ENCODE measurements at places on chromosomes 11 and 22.

DNA sequence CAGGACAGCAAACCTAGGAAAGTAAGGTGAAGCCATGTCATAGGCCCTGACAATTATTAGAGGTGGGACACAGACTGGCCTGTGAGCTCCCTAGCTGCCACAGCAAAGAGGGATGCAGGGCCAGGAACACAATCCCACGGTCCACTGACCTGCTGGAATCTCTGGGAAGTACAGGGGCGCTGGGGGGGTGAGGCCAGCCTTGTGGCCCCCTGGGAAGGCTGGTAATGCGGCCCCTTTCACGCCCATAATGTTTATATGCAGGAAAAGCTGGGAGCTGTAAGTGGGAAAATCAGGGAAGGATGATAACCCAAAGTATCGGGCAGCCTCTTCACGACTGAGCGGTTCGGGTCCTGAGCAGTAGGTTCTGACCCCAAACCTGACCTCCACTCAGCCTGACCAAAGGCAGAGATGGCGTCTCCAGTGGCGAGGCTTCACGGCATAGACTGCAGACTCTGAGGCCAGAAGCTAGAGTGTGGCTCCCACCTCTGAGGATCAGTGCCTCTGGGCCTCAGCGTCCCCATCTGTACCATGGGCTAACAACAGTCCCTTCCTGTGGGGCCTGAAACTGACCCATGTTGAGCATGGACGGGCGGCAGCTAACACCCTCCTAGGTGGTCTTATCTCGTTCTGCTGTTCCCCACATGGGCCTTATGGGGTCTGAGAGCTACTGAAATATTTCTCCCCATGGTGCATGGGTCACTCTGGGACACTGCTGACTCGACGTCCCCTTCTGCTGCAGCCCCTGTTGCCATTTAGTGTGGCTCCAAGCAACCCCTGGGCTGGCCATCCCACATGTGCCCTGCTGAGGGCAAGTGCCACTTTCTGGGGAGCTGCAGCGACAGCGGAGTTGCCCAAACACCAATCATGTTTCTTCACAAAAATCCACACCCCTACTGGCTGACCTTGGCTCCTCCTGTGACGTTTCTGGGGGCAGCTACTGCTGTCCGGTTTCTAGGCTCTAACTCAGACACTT lies 101.8 kb downstream of the PHF21B start:
- no peak for DNase-seq

DNA sequence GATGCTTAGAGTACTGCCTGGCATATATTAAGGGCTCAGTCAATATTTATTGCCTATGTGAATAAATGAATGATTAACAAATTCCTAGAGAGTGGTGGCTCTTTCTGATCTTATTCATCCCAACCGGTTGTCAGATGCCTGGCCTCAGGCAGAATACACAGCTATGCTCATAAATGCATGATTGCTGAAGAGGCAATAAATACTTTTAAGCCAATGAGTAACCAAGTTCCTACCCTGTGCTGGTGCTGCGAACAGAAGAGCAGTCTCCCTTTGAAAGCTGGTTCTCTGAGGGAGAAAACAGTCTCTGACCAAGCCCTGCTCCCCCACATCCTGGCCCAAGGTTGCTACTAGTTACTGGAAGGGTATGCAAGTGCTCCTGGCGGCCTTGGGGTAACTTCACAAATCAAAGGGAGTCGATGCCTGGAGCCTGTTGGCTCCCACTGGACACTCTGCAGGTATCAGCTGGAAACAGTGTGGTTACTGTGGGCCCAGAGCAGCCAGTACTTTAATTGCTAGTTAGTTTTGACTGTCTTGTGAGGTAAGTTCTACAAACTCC lies 2.8 kb downstream of the USH1C start:
- DNase-seq: no peak

DNA sequence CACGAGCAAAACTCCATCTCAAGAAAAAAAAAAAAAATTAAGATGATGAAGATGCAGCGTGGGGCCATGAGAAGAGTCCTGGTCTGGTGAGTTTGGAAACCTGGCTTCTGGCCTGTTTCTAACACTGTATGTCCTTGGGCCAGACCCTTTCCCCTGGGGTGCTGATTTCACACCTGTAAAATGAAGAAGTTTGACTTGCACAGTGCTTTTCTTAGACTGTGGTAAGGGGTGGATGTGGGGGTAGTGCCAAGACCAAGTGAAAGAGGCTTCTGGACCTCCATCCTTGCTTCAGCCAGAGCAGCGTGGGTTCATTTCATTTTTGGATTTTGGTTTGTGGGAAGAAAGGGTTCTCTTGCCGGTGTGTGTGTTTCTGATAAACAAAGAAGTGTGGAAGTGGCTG lies 42.1 kb downstream of the PTPRJ start:
- no peak for DNase-seq

DNA sequence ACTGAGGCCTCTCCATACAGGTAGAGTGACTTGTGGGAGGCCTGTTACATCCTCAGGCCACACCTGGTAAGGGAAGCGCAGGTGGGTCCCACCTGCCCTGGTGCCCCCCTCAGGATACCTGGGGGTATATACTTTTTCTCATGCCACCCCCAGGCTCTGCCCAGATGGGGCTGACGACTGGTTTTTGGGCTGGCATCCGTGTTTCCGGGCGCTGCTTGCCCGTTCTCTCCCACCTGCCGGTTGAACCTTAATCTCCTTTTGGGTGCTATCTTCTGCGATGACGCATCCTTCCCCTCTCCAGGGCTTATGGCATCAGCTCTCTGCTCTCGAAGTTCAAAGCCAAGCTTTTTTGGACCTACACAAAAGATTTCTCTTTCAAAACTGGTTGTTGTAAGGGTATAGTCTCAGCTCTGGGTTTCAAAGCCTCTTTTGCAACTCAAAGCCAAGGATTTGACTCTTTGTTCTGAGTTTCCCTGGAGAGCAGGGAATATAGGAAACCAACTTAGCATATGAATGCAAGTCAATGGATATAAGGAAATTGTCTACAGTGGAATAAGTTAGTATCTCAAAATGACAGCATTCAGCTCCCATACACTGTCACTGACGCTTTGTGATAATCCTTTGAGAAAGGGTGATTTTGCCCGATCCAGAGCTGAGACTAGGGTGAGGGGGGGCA lies 8.6 kb upstream of the LRRC10B start:
- DNase-seq: no peak

GRCh38 chr22:17781319-17782031 lies 7.2 kb upstream of the BID start:
- no peak for DNase-seq

- no peak for DNase-seq
These were observed 109.2 kb downstream of the FAM76B start for GRCh38 chr11:95680169-95680929.

- DNase-seq: no peak
These were observed 32.9 kb downstream of the C11orf87 start for GRCh38 chr11:109454857-109455256.

DNA sequence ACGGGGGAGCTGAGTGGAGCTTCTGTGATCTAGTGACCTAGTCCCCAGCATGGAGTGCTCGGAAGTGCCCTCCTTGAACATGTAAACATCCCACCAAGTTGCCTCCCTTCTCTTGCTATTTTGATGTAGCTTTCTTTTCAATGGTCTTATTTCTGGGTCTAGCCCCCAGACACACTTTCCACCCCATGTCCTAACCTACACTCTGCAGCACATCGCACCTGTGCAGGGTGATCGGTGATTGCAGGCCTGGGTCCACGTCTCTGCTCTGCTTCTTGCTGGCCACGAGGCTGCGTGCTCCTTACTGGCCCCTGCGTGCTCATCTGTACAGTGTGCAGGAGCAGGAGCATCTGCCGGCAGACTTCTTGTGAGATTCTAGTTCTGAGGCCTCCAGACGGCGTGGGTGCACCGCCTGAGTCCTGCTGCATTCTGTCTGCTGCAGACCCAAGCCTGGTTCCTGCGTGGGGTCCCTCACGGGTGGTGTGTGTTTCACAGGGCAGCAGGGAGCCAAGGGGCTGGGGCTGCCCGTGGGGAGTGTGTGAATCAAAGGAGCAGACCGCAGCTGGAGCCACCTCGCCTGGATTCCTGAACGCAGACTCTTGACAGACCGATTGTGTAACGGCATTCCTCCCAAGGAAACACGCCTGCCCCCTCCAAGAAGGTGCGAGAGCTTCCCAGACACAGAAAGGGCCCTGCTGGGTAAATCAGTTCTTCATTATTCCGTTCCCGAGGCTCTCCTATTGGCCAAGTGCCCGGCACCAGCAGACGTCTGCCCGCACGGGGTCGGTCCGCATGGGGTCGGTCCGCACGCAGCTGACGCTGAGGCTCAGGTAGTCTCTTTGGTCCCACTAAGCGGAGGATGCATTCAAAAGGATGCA lies 44.4 kb upstream of the MYEOV start:
- no peak for DNase-seq

DNA sequence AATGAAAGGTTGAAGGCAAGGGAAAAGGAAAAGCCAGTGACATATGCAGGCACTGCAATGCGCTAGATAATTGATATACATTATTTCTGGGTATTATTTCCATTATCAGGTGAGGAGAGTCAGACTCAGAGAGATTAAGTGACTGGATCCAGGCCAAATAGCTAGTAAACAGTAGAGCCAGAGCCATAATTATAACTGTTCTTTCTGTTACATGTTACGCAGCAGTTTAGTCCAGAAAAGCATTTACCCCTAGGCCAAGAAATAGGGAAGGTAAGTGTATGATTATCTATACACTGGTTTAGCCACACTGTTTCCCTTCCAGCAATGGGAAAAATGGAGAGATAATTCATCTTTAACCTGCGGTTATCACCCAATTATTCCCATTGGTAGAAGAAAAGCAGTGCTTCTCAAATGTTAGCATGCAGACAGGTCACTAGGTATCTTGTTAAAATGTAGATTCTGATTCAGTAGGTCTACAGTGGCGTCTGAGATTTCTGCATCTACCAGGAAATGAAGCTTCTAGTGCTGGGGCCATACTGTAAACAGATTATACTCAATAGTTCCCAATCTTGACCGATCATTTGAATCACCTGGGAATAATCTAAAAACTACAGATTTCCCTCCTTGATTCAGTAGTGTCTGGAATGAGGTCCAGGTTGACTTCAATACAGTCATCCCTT lies 69.4 kb downstream of the RBFOX2 start:
- no peak for DNase-seq

GRCh38 chr11:110379261-110379660 lies 50.5 kb upstream of the FDX1 start:
- no peak for DNase-seq

DNA sequence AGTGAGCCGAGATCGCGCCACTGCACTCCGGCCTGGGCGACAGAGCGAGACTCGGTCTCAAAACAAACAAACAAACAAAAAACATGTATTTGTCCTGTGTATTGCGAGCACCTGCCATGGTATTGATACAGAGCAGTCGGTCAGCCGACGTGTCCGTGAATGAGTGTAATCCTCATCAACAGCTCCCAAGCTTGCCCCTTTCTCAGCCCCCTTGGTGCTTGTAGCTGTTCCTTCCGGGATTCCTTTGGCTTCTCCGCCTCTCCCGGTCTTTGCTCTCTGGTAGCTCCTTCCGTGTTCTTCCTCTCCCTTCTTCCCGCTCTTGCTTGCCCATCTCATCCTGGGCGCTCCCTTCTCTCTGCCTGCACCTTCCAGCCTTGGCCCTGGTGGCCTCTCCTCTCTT lies 10.9 kb downstream of the ZNF74 start:
- DNase-seq: no peak

GRCh38 chr11:79437278-79437980 lies 3.4 kb downstream of the TENM4 start:
- no peak for DNase-seq

- no peak for DNase-seq
These were observed 2.0 kb upstream of the POGLUT3 start for GRCh38 chr11:108500169-108500568.

DNA sequence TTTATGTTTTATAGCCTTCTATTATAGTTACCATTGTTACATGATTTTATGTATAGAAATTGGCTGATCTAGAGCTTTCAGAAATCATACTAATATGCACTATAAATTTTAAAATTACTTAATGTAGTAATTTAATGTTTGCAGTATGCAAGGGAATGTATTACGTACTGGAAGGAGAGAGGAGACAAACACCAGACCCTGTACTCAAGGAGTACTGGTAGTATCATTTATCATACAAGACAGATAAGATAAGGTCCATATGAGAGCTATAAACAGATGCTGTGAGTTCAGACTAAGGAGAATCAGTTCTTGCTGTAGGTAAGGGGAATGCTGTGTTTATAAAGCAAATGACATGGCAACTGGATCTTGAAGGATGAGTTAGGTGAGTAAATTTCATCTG lies 765 bp downstream of the BCO2 start:
- no peak for DNase-seq

- DNase-seq: no peak
These were observed 13.0 kb upstream of the MCHR1 start for GRCh38 chr22:40666151-40666848.

GRCh38 chr11:63212742-63213141 lies 30.7 kb downstream of the SLC22A25 start:
- DNase-seq: no peak

DNA sequence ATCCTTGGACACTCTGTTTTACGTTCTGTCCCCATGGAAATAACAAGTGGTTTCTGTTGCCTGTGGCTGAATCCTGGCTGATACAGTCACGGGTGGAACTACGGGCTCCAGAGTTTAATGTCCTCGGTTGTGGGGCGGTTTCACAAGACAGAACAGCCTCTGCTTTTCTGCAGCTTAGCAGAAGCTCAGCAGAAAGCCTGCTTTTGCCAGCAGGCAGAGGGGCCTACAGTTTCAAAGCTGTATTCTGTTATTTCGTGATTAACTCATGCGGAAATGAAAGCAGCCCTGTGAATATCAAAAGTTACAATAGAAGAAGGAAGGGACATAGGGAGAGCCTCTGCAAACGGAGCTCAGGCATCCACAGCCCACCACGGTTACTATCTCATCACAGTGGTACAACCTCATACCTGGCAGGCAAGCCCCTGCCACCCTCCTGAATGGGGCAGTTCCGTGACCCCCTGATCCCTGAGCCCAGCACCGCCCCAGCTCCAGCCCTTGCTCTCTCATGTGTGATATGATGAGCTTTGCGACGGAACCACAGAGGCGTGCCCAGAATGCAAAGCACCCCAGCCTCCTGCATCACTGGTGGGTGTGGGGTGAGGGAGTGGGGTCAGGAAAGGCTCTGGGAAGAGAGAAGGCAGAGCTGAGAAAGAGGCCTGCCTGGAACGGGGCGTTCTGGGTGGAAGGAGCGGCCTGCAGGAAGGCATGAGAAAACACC lies 360.6 kb downstream of the BRD1 start:
- DNase-seq: no peak

GRCh38 chr11:13761250-13761649 lies 92.8 kb downstream of the FAR1 start:
- DNase-seq: no peak

GRCh38 chr11:70539360-70540095 lies 141.2 kb downstream of the CTTN start:
- DNase-seq: no peak

- no peak for DNase-seq
These were observed 3.7 kb upstream of the INPPL1 start for GRCh38 chr11:72220696-72221363.

GRCh38 chr11:61902313-61902712 lies 11.0 kb upstream of the FADS3 start:
- no peak for DNase-seq
